PC-9 (cell line): ENCODE measurements at places on chromosomes 1 and 21. TPM values are rescaled to one million over a fixed set of nuclear protein-coding genes. Genes with fewer than 3 reads are reported as not detected.

GRCh38 chr1:231036416-231036815 lies 3.6 kb downstream of the FAM89A start:
- H3K4me3 ChIP-seq: no peak overlapping the region
- H3K27me3 ChIP-seq: peaks cover 28% of the 10 kb centered on the region
- H3K4me1 ChIP-seq: no peaks in the 10 kb centered on the region

Gene CRNN
- total RNA-seq: not detected in 2 replicates

DNA sequence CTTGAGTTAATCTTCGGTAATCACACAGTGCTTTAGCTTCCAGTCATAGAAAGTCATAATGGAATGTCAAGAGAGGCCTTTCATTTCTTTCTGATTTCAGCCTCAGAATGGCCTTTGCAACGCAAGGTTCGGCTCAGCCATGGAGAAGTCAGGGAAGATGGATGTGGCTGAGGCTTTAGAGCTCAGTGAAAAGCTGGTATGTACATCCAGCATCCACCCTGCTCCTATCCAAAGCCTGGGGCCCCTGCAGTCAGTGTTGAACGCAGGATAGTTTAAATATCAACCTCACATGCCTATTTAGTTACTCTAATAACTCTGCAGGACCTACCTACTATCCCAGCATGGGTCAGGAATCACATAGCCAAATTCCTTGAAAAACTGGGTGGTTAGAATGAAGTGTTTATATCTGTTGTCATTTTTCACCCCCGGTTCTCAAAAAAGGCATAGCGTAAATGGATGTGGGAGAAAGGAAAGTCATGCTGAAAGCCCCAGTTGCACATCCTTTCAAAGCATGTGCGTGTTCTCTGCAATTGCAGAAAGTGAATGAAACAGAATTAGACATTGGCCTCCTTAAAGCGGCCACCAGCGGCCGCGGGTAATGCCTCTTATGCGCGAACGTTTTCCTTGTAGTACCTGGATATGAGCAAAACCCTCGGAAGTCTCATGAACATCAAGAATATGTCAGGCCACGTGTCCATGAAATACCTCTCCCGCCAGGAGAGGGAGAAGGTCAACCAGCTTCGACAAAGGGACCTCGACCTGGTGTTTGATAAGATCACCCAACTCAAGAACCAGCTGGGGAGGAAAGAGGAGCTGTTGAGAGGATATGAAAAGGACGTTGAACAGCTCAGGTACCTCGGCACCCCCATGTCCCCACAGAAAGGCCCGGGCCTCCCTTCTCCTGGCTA lies 28.8 kb upstream of the EFHD2 start:
- no peak overlapping the region for H3K4me3 ChIP-seq
- H3K4me1 ChIP-seq: no peaks in the 10 kb centered on the region
- no peaks in the 10 kb centered on the region for H3K36me3 ChIP-seq
- DNase-seq: no peak
- no peak overlapping the region for H3K27ac ChIP-seq

DNA sequence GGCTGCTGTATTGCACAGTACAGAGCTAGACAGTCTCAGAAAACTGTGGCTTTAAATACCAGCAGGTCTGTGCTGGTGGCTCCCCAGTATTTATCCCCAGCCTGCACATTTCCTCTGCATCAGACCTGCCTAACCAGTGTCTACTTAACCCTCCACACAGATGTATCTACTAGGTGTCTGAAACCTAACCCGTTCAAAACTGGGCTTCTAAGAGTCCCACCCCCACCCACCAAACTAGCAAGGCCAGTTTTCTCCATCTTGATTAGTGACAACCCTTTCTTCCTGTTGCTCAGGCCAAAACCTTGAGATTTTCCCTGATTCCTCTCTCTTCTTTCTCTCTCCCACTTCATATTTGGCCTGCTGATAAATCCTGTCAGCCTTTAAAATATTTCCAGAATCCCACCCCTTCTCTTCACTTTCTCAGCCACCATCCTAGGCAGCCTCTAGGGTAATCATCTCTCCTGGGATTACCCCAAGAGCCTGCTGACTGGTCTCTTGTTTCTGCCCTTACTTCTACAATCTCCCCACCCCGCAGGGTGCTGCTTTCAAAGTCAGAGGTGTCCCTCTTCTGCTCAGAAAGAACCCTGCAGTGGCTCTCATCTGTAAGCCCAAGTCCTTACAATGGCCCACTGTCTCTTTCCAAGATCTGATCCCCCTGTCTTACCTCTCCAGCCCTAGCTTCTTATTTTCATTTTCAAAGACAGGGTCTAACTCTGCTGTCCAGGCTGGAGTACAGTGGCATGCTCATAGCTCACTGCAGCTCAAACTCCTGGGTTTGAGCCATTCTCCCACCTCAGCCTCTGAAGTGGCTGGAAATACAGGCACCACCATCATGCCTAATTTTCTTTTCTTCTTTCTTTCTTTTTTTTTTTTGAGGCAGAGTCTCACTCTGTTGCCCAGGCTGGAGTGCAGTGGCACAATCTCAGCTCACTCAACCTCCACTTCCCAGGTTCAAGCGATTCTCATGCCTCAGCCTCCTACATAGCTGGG lies 45.2 kb downstream of the H3-3A start:
- no peak overlapping the region for H3K4me3 ChIP-seq
- H3K36me3 ChIP-seq: no peaks in the 10 kb centered on the region
- H3K27ac ChIP-seq: peak overlapping the region; percentile 70
- no peaks in the 10 kb centered on the region for H3K27me3 ChIP-seq
- DNase-seq: peak; percentile 56

- H3K27me3 ChIP-seq: peaks cover 5% of the 10 kb centered on the region; the same call in 1 of the 2 replicates
- no peak overlapping the region for H3K4me3 ChIP-seq
- H3K4me1 ChIP-seq: no peaks in the 10 kb centered on the region
- no peak for DNase-seq
- no peaks in the 10 kb centered on the region for H3K36me3 ChIP-seq
Observed at GRCh38 chr1:240484804-240485443, 127.0 kb downstream of the GREM2 start.

- no peak overlapping the region for H3K27ac ChIP-seq
- no peak overlapping the region for H3K4me3 ChIP-seq
- H3K4me1 ChIP-seq: no peaks in the 10 kb centered on the region
- H3K36me3 ChIP-seq: no peaks in the 10 kb centered on the region
- no peak for DNase-seq
- peaks cover 7% of the 10 kb centered on the region for H3K27me3 ChIP-seq
Observed at GRCh38 chr1:34794790-34795180, 2.0 kb downstream of the GJA4 start.

GRCh38 chr21:36241717-36242116 lies 78.3 kb upstream of the MORC3 start:
- no peak for DNase-seq
- H3K27ac ChIP-seq: no peak overlapping the region
- no peaks in the 10 kb centered on the region for H3K4me1 ChIP-seq
- no peaks in the 10 kb centered on the region for H3K27me3 ChIP-seq
- no peak overlapping the region for H3K4me3 ChIP-seq
